Astrocyte of the spinal cord (primary cell): ENCODE measurements at places on chromosomes 3 and 15.

GRCh38 chr3:115792206-115792955 is 169.1 kb downstream of the GAP43 start:
- DNase-seq, result peak; percentile 78

- peak; percentile 53 for DNase-seq
Measured at GRCh38 chr15:65132878-65133547, 595 bp downstream of the PDCD7 start.

DNA sequence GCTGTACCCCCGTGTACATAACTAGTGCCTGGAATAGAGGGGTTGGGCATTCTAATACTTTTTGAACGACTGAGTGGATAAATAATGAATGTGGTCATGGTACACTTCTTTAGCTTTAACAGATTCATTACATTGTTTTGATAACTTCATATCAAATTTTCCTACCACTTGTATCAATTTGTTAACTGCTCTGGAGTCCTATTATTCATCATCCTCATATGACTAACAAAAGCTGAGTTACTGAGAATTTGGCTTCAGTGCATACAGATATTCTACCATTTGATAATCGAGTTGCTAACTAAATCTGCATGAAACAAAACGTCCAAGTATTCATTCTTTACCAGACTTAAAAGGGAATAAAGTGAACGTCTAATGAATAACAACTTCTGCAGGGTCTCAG is 31.7 kb downstream of the FRMD5 start:
- no peak for DNase-seq

DNA sequence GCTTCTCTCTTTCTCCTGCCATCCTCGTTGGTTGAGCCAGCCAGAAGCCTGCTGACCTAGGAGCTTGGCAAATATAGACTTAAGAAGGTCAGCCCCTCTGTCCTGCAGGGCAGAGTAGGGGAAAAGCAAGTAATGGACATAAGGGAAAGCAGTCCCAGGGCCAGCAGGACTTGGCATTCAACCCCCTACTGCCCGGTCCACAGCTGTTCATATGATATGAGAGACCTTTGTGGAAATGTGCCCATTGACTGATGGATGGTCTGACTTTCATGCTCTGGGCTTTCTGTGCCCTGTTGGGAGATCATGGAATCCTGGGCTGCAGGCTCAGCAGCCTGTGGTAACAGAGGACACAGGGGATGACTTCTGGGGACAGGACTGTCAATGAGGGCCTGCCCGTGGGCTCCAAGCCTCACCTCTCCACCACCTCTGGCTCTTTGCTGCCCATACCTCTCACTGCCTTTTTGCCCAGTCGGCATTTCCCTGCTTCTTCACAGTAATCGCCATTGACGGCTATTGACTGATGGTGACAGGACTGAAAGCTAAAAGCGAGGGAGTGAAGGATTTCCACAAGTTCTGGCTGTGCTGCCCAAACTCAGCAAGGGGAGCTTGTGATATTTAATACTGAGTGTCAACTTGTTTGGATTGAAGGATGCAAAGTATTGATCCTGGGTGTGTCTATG is 60.0 kb upstream of the NMNAT3 start:
- no peak for DNase-seq

- peak; percentile 8 for DNase-seq
Measured at GRCh38 chr15:44584162-44584749, 47.3 kb downstream of the EIF3J start.

DNA sequence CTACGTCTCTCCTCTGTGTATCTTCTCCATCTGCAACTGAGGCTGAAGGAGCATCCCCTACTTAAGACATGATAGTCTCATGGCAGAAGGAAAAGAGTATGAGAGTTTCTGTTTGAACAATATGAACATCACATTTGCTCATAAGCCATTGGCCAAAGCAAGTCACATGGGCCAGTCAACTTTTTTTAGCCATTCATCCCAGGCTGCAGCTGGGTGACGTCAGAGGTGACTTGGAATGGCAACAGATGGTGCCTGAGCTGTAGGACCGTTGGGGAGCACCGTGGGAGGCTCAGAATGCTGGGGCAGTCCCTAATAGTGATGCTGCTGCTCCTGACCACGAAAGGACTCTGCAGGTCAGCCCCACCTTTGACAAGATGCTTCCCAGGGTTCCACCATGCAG is 58.7 kb downstream of the CRTC3 start:
- DNase-seq, result no peak

GRCh38 chr15:32120577-32121383 is 90.5 kb downstream of the CHRNA7 start:
- DNase-seq, result no peak
